ENCODE measurements at places on chromosomes 2 and 18.

GRCh38 chr2:135825131-135825530 is 11.9 kb downstream of the LCT start:
- DNase-seq: no peak

DNA sequence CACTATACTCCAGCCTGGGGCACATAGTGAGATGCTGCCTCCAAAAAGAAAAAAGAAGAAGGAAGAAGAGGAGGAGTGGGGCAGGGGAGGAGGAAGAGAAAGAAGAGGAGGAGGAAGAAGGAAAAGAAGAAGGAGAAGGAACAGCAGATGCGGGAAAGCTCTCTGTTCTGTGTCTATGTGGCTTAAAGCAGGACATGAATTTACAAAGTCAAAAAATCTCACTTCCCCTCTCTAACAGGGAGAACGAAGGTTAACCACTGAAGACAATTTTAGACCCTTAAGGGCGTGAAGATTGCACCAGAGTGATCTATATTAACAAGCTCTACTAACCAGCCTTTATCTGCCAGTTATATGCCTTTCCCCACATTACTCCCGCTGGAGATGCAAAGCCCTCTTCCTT is 258.9 kb downstream of the METTL4 start:
- no peak for DNase-seq

GRCh38 chr2:238811759-238812158 is 36.1 kb upstream of the TWIST2 start:
- no peak for DNase-seq

DNA sequence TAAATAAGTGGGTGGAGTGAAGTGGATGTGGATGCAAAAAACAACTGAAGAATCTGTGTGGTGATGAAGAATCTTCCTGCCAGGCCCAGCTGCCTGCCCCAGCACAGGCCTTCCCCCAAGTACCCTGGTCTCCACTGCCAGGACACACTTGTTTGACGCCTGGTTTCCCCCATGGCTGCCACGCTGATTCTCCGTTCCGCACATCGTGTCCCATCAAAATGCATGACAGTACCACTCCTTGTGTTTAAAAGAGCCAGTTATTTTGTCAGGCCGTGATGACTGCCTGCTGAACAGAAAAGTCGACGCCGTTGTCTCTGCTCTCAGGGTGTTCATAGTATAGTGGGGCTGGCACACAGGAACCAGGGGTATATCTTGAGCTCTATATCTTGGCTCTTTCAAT is 50.3 kb upstream of the KYNU start:
- no peak for DNase-seq

- DNase-seq: no peak
Observed at GRCh38 chr2:54483426-54483825, 27.3 kb downstream of the SPTBN1 start.

- DNase-seq: no peak
Observed at GRCh38 chr2:33729353-33729752, 130.3 kb upstream of the FAM98A start.

- DNase-seq: no peak
Observed at GRCh38 chr2:200185628-200186000, 120.9 kb upstream of the SPATS2L start.

- no peak for DNase-seq
Observed at GRCh38 chr2:119490653-119491195, 33.6 kb downstream of the SCTR start.

- DNase-seq: no peak
Observed at GRCh38 chr2:68134554-68134953, 23.1 kb upstream of the PNO1 start.

DNA sequence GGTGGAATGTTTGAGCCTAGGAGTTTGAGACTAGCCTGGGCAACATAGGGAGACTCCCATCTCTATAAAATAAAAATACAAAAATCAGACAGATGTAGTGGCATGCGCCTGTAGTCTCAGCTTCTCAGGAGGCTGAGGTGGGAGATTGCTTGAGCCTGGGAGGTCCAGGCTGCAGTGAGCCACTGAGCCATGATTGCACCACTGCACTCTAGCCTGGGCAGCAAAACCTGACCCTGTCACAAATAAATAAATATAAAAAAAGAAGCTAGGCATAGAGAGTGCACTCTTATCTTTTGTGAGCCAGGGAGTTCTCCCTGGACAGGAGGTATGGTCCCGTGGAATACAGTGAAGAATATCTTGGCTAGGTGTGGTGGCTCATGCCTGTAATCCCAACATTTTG is 11.0 kb upstream of the KYNU start:
- no peak for DNase-seq

GRCh38 chr2:135913727-135914365 is 37.6 kb upstream of the MCM6 start:
- DNase-seq: peak; percentile 28

Data from stimulated activated CD8-positive, alpha-beta memory T cell treated with anti-CD3 and anti-CD28 coated beads, Interleukin-12 subunit alpha, Interleukin-12 subunit beta, amount 100 ng/mL, for 1 hour (primary cell).